ENCODE measurements at places on chromosomes 3 and 15.

DNA sequence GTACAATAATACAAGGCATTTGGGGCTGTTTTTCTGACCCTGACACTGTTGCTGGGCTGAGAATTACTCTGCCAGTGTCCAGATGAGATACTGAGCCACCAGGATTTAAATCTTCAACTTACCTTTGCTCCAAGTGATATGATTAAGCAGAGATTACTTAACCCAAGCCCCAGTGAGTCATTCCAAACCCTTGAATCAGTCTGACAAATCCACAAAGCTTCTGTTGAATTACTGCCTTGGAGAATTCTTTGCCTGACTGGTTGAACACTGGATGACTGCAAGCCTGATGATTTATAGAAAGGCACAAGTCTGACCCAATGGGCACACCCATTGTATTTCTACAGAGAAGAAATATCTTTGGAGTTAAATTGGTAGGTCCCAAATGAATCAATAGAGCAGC lies 88.2 kb upstream of the TSC22D2 start:
- no peak for DNase-seq

DNA sequence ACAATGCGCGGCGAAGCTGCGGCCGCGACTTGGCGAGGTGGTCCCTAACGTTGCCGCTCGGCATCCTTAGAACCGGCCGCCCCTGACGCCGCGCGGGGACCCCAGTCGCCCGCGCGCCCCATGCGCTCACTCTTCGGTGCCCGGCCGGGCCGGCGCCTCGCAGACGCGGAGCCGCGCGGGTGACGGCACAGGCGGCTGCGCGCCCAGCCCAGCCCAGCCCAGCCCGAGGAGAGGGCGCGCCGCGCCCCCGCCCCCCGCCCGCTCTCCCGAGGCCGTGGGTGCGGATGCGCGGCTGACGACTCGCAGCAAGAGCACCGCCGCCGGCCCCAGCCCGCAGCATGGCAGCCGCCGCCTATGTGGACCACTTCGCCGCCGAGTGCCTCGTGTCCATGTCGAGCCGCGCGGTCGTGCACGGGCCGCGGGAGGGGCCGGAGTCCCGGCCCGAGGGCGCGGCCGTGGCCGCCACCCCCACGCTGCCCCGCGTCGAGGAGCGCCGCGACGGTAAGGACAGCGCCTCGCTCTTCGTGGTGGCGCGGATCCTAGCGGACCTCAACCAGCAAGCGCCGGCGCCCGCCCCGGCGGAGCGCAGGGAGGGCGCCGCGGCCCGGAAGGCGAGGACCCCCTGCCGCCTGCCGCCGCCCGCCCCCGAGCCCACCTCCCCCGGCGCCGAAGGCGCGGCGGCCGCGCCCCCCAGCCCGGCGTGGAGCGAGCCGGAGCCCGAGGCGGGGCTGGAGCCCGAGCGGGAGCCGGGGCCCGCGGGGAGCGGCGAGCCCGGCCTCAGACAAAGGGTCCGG lies 437 bp downstream of the KLF13 start:
- peak; percentile 54 for DNase-seq

GRCh38 chr3:43005253-43005652 lies 26.1 kb downstream of the GASK1A start:
- DNase-seq, result no peak

GRCh38 chr3:116083683-116084082 lies 361.6 kb downstream of the LSAMP start:
- no peak for DNase-seq

GRCh38 chr3:27503526-27503925 lies 19.3 kb upstream of the SLC4A7 start:
- DNase-seq, result no peak

DNA sequence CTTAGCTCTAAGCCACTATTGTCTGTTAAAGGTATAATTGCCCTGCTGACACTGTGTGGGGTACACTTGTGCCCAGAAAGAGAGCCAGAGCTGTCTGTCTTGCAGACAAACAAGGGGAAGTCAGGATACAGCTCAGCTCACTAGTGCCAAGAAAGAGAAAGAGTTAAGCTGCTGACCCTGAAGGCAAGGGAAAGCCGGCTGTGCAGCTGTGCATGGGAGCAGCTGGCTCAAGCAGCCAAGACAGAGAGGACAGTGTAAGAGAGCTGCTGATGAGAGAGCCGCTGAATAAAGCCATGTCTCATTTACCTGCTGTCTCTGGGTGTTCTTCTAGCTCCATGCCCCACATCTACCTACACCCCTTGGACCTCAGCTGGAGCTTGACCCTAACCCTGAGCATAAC lies 428.1 kb upstream of the NAALADL2 start:
- no peak for DNase-seq

DNA sequence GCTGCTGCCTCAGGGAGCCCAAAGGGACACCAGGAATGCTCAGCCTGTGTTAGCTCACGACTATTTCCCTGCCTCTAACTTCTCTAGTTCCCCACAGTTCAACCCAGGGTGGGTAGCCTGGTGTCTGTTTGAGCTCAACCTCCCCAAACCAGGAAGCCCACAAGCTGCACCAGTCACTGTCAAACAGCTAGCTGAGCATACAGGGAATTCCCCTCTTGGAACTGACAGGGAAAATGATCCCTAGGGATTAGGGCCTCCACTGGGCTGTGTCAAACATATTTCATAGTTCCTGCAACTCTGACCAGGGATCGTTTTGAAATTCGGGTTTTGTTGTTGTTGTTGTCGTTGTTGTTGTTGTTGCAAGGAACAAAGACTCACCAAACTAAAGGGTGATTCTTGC lies 147.1 kb upstream of the ICE2 start:
- no peak for DNase-seq

- no peak for DNase-seq
Measured at GRCh38 chr3:61239871-61240270, 11.4 kb downstream of the FHIT start.

- DNase-seq, result no peak
Measured at GRCh38 chr15:58490086-58490887, 58.5 kb downstream of the LIPC start.

DNA sequence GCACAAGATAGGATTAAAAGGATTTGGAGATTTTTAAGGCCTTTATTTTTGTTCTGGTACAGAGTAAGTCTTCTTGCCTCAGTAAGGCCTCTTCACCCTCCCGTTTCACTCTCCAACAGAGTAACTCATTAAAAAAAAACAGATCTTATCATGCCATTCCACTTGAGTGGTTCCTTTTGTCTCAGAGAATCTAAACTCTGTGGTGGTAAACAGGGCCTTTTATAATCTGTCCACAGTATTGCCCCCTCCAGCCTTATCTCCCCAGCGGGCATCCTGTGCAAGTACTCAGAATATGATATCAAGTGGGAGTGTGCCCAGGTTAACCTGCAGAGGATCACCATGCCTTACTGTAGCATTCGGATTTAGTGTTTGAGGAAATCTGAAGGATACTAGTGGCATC lies 20.3 kb upstream of the ATOSA start:
- no peak for DNase-seq

- DNase-seq, result no peak
Measured at GRCh38 chr3:22269831-22270230, 518.8 kb upstream of the ZNF385D start.

DNA sequence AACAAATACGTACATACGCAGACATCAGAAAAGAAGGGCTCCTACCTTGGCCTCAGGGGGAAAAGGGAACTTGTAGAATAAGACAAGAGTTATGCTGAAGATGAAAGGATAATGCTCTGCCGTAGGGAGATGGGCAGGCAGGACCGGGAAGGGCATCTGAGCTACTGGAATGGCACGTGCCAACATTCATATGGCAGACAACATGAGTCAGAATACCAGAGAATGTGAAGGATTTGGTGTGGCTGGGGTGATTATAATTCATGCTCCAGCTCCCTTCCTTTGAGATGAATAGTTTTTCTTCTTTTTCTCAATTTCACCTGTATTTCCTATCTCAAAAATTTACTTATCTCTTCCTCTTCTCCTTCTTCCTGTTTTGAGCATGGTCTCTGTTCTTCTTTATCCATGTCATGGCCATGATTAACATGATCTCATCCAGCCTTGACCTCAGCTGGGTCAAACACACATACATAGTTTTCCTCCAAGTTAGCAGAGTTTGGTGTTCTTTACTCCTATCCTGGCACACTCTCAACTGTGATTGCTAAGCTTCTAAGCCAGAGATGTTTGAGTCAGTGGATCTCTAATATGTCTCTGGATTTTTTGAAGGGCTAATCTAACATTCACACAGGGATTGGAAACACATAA lies 507.0 kb downstream of the FOXP1 start:
- DNase-seq, result no peak

DNA sequence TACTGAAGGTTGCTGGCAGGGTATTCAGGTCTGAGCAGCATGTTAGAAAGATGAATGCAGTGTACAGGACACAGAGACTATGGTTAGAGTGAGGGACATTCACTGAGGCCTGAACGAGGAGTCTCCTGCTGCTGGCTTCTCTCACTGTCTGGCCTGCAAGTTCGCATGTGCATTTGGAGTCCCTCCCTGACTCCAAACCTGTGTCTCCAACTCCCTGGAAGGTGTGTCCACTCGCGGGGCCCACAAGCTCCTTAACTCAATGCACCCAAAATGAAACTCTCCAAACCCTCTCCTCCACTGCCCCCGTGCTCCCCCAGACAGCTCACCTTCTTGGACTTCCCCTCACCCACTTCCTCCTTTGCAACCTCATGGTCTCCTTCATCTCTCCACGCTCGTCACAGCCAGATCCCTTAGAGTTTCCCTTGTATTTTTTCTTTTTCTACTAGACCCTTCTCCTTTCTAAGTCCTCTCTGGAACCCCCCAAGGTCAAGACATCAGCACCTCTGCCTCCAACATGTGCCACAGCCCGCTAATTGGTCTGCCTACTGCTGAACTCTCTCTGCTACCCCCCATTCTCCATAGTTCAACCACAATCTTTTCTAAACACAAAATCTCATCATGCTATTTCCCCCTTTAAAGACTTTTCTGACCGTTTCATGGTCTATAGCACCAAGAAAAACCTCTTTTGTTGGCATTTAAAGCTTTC lies 58.3 kb downstream of the HES1 start:
- DNase-seq, result no peak

DNA sequence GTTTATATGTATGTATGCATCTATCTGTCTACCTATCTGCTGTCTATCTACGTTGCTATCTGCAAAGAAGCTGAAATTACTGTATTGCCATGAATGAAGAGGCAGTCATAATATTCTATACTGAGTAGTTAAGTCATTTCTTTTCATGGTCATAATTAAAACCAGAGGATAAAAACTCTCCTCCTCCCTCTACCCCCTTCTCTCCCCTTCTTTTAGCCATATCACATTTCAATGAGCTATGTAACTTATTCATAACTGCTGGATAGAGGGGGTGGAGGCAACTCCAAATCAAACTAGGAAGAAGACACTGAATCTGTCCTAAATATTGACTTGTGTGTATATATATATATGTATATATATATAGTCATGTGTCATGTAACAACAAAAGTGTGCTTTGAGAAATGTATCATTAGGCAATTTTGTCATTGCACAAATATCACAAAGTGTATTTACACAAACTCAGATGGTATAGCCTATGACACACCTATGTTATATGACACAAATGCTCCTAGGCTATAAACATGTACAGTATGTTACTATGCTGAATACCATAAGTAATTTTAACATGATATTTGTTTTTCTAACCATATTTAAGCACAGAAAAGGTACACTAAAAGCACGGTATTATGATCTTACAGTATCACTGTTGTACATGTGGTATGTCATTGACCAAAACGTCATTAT lies 229.7 kb upstream of the KCNMB2 start:
- DNase-seq, result no peak

GRCh38 chr3:153094386-153094785 lies 67.6 kb upstream of the RAP2B start:
- DNase-seq, result no peak

DNA sequence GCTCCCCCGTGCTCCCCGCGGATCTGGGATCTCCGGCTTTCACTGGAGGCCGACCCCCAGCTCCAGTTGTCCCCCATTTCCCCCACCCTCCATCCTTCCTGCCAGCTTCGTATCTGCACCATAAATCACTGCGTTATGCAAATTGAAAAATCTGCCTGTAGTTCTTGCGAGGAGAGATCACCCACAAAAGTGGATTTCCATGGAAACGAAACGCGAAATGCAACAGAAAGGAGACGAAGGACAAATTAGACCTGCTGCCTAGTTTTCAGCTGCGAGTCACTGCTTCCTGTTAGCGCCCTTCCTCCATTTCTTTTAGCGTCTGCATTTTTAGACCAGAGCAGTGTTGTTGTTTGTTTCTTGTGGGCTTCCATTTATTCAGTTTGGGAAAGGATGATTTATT lies 127.1 kb upstream of the ATP10A start:
- no peak for DNase-seq

DNA sequence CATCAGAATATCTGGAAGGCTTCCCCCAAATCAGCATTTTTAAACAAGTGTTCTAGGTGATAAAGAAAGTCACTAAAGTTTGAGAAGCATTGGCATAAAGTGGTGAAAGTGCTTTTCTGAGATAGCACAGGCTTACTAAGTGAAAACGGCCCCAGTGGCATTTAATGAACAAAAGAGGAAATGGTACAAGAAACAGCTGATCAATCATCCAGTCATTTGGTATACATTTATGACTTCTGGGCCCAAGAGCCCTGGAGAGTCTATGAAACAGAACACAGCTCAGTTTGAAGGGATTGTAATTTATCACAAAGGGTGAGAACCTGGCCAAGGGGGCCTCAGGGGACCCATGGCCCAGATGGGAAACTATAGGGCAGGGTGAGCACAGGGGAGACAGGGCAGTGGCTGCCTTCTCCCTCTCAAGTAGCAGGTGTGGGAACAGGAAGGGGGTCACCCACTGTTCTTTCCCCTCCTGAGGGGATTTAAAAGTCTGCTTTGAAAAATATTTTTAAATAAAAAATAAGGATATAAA lies 265.5 kb upstream of the ROPN1 start:
- no peak for DNase-seq

DNA sequence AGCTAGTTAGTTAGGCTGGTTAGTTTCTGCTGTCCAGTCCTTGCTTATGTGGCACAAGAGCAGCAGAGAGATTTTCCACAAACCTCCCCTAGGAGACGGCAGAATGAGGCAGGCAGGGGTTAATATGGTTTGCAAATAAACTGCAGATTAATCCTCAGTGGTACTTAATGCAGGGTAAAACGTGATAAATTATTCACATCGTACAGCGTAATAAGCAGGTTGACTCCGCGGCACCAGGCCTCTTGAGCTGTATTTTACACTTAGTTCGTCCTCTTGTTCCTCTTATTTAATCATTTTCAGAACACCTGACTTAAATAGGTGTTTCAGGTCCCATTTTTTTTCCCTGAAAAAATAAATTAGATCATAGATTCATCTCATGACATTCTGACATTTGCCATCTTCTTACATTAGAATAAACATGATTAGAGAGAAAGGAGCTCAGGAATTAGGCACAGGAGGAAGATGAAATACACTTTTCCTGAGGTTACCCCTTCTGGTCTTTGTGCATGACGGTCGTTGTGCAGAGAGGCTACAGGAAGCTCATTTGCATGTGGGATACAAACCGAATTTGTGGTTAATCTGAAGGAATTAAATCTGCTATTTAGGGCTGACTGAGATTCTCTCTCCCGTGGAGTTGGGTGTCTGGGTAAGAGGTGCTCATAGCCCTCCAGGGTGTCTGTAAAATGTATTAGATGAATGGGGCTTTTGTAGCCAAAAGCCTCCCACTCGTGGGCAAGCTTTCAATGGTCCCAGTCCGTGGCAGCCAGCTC lies 27.1 kb upstream of the VPS8 start:
- no peak for DNase-seq
